ENCODE measurements at places on chromosomes 16 and 17.

DNA sequence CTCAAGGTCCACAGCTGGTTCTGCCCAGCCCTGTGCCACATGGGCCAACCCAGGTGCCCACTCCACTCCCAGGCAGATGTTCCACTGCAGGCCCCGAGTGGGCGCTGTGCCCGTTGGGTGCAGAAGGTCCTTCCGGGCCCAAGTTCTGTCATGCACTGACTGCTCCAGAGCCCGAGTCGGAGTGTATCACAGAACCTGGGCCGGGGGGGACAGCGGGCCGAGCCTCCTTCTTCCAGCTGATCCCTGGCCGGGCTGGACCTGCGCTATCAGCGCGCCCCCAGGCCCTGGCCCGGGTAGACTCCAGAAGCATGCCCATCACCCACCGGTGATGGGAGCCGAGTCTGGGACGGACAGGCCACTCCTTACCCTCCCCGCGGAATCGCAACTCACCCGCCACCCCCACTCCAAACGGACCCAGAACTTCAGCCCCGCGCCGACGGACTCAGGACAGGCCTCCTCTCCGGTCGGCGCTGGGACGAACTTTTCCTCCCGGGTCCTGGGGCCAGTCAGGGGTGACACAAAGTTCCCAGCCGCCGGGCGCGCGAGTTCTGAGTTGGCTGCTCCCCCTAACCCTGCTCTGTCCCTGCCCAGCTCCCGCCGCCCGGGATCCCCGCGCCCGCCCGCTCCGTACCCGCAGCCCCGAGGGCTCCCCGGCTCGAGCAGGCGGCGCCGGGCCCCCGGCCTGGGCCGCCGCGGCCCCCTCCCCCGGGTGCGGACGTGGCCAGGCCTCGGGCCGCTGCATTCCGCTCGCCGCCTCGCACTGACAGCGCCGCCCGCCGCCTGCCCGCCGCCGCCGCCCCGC is at the start of gene COPZ2:
Gene COPZ2, minus strand, starts transcription at position 762 of the 802 bp plus-strand sequence. Its CDS starts 20 bp downstream, at position 742.
- peak; percentile 71 for DNase-seq

DNA sequence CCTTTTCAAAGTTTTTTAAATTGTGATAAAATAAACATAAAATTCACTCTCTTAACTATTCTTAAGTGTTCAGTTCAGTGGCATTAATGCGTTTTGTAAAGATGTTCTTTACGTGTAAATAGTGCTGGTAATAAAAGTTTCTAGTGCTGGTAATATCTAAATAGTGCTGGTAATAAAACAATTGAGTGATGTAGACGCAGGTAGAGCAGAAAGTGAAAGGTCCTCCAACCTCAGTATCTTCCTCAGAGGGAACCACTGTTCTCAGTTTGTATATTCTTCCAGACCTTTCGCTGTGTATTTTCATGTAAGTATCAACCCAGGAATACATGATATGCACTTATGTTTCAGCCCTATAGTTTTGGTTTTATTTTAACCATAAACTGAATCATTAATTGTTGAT is 53.1 kb downstream of the CLEC16A start:
- DNase-seq = no peak

DNA sequence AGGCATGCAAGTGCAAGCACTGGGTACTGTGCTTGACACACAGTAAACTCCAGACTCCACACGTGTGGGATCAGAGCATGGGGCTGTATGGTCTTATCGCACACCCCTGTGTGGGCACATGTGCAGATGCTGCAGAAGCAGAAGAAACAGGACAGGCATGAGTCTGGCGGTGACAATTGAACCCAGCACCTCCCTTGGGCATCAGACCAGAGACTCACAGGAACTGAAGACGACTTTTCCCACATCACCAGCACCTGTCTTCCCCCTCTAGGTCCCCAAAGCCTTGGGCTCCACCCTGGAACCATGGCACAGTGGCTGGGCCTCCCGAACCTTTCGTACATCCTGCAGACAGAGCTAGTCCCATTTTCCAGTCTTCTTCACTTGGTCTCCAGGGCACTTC is 126.4 kb upstream of the CDH5 start:
- DNase-seq = no peak

- no peak for DNase-seq
Observed at GRCh38 chr16:17324451-17324850, 146.3 kb downstream of the XYLT1 start.

DNA sequence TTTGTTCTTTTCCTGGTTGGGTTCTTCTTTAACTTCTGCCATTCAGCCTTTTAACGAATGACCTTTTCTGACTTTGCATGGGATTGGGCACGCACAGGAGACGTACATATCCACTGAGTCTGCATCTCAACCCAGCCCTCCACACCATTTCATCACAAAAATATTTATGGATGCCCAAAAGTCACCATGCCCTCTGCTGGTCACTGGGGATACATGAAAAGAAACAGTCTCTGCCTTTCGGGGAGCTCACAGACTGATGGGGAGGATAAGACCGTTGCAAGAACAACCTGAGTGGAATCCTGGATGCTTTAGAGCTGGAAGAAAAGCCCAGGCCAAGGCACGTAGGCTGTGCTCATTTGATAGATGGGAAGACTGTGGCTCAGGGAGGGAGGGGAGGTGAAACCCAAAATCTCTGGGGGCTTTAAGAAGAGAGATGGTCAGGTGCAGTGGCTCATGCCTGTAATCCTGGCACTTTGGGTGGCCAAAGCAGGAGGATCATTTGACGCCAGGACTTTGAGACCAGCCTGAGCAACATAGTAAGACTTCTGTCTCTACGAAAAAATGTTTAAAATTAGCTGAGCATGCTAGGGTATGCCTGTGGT is 7.9 kb upstream of the MT2A start:
- peak; percentile 78 for DNase-seq

DNA sequence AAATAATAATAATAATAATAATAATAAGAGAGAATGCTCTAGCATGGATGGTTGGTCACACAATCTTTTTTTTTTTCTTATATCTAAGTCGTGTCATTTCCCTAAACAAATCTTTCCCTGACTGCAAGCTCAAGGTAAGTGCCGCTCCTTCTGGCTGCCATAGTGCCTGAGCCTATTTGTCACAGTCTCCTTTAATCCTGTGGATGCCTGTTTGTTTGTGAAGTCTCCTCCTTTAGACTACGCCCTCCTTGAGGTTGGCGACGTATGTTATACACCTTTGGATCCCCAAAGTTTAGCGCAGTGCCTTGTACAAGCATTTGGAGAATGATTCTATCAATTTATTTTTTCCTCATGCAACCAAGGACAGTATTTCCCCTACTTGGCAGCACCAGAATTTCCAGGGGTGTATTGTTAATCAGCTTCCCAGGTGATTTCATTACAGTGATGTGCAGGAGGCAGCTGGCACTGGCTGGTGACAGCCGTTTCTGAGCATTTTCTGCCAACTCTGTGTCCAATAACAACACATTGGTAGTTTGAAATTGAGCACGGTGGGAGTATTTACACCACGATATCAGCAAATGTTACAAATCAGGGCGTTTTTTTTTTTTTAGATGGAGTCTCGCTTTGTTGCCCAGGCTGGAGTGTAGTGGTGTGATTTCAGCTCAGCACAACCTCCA is 26.6 kb downstream of the TMEM238L start:
- DNase-seq = no peak

GRCh38 chr16:73418051-73418450 is 370.1 kb upstream of the ZFHX3 start:
- no peak for DNase-seq

GRCh38 chr16:67930191-67930590 is 1.5 kb downstream of the CTRL start:
- no peak for DNase-seq

GRCh38 chr16:23802776-23803175 is 33.0 kb upstream of the PRKCB start:
- no peak for DNase-seq

GRCh38 chr16:1963806-1964505 is 670 bp downstream of the RPS2 start:
- DNase-seq = no peak

- DNase-seq = peak; percentile 85
Observed at GRCh38 chr17:49861150-49861884, 13.4 kb upstream of the TAC4 start.

GRCh38 chr17:38578229-38579082 is 27.3 kb downstream of the SRCIN1 start:
- DNase-seq = peak; percentile 39

DNA sequence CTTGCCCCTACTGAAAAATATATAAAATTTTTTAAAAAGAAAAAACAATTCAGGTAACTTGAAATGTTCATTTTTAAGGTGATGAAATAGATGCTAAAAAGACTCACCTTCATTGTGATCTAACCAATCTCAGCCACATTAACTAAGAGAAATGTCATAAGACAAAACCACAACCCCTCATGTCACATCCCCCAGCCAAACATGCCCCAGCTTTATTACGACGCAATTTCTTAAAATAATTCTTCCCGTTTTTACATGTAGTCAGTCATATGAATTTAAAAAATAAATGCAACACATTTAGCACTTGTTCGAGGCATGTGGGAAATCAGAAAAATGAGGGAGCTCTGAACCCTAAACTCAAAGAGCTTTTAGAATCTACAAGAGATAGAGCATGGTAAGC is 9.5 kb downstream of the AMFR start:
- no peak for DNase-seq

DNA sequence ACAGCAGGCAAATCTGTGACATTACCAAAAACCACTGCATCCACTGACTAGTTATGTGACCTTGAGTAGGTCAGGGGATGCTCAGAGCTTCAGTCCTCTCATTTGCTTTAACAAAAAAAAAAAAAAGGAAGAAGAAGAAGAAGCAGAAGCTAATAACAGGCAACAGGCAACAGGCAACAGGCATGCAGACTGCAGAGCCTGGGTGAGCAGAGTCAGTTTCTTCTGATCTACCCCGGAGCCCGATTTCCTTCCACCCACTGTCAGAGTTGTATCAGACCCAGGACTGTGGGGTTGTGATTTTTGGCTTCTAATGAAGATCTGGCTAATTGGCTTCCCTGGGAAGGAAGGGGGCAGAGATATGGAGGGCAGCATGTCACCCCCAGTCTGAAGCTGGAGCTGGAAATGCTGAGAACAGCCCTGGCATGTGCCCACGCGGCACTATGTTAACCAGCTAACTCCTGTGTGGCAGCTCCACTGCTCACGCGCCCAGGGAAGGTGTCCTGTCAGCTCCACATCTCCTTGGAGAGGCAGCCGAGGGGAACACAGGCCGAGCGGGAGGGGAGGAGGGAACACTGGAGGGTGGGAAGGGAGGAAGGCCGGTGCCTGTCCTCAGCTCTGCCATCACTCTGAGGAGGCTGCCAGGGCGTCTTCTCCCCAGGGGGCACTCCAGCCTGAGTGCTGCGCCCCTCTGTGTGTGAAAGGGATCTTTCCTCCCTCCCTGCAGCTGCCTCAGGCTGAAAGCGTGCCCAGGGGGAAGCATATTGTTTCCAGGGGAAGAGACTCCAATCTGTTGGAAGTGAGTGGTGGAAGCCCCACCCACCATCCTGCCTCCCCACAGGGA is 17.6 kb downstream of the SRCIN1 start:
- no peak for DNase-seq

Measured in AG20443 (cell line).